Stimulated activated CD4-positive, alpha-beta T cell treated with anti-CD3 and anti-CD28 coated beads, TNF-alpha, amount 100 ng/mL, for 24 hours (primary cell): ENCODE measurements at places on chromosomes 7 and 10.

DNA sequence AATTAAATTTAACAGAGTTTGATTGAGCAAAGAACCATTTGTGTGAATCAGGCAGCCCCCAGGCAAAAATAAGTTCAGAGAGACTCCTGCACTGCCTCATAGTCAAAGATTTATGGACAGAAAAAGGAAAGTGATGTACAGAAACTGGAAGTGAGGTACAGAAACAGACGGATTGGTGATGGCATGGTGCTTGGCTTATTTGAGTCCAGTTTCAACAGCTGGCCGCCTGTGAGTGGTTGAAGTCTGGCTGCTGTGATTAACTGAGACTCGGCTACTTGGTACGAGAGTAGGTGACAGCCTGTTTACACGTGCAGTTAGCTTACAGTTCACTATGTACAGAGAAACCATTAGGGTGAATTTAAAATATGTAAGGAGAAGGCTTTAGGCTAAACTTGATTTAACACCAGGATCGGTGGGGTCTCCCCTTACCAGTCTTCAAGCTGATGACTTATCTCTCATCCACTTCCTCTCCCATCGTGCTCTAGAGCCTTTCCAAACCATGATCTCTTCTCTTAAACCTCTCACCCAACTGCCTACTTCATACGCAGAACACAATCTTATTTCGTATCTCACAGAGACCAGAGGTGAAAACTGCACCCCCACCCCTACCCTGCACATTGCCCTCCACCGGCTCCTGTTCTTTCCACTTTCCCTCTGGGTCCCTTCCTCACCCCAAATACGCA is 5.0 kb upstream of the MSMB start:
- no peak for DNase-seq

DNA sequence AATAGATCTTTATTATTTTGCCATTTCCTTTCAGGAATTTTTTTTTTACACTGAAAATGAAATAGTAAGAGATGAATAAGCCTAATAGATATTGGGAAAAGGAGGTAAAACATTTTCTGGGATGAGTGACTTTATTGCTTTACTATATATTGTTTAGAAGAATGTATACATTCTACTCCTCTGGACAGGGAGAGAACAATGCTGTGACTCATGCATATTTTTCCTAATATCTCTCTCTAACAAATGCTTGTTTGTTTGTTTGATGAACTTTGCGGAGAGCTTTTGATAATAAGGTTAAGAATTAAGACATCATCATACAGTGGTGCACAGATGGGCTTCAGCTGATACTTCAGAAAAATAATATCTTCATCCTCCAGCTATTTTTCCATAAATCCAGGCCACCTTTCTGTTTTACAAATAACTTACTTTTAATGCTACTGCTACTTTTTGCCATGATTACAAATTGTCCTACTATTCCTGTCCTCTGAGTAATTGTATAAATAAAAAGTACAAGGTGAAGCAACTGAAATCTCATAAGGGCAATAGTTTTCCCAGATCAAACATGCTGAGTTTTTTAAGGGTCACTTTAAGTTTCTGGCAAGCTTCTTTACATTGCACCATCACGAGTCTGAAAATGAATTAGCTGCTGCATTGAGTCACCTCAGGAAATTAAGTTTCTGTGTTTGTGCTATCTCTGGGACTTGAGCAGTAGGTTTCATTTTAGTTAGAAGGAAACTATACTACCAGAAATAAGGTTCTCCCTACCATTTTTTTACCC is 207.3 kb upstream of the POT1 start:
- no peak for DNase-seq

GRCh38 chr7:64630496-64630895 is 35.4 kb upstream of the ZNF107 start:
- no peak for DNase-seq

DNA sequence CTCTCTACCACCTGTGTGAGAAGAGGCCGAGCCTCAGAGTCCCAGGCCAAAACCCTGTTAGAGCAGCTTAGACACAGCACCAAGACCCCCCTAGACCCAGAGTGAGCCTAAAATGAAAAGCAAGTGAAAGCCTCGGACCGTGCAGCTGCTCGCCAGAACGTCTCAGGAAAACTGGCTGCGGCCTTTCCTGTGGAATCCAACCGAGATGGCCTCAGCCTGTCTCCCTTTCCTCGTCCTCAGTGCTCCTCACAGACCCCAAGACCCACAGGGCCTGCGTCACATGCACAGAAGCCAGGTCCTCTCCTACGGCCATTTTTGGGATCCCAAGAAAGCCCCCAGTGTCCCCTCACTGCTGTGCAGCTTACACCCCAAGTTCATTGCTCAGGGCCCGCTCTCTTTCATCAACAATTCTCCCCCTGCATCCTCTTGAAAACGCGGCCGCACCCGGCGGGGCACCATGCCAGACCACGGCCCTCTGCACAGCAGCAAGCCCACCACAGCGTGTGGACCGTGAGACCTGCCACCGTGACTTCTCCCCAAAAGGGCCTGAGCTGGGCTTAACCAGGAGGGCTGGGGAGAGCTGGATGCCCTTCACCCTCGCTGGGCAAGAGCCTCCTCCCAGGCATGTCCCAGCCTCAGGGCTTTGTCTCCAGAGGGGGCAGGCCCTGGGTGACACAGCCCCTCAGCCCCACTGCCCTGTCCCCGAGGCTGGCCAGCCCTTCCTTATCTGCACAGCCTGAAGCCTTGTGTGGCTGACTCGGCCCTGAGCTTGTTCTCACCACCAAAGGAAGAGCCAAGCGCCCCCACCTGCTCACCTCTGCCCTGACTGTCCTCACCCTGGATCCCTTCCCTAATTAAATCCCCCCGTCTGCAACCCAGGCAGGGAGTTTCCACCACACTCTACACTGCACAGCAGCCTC is 142.9 kb downstream of the PTPRN2 start:
- no peak for DNase-seq

GRCh38 chr7:45389073-45389872 is 184.9 kb upstream of the ADCY1 start:
- DNase-seq: no peak

DNA sequence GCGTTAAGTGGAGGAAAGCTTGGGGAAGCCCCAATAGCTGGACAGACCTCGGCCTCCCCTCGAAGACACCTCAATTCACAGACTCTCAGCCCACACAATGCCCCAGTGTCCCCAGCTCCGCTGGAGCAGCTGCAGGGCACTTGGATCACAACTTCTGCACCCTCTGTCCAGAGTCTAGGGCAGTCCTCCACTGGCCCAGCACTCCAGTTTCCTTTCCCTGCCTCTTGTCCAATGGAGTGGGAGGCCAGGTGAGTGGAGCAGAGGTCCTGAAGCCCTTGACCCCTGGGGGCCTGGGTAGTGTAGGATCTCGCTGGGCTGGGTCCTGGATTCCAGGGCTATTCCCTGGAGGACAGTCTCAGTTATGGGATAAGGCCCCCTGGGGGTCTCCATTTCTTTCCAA is 11.9 kb downstream of the SFRP5 start:
- no peak for DNase-seq

GRCh38 chr7:70717553-70718329 is 414.2 kb upstream of the GALNT17 start:
- no peak for DNase-seq

DNA sequence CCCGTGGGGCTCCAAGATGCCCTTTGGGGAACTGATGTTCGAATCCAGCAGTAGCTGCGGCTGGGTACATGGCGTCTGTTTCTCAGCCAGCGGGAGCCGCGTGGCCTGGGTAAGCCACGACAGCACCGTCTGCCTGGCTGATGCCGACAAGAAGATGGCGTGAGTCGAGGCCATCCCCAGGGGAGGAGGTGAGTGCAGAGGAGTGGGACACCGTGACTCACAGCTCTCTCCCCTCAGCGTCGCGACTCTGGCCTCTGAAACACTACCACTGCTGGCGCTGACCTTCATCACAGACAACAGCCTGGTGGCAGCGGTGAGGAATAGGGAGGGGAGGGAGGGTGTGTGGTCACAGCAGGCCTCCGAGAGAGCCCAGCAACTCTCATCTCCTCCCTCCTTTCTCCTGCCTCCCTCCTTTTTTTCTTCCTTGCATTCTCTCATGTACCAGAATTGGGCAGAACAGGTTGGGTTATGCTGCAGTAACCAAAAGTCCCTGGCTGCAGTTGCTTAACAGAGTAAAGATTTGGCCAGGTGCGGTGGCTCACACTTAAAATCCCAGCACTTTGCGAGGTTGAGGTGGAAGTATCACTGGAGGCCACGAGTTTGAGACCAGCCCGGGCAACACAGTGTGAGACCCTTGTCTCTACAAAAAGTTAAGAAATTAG is 16.5 kb downstream of the ARPC1B start:
- no peak for DNase-seq

DNA sequence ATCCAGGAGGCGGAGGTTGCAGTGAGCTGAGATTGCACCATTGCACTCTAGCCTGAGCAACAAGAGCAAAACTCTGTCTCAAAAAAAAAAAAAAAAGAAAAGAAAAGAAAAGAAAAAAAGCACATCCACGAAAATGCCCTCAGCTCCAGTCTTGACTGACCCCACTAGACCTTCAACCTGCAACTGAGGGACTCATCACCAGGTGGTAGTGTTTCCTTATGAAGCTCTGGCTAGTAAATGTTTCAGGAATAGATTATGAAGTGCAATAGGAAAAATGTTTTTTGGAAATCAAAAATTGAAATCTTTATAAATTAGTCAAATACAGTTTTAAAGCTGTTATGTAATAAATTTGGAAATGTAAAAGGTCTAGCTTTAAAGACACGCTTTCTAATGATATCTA is 22.4 kb downstream of the TLL2 start:
- DNase-seq: no peak

GRCh38 chr7:55132890-55133551 is 114.2 kb downstream of the EGFR start:
- DNase-seq: peak; percentile 1

GRCh38 chr7:112996331-112996871 is 90.2 kb downstream of the GPR85 start:
- DNase-seq: no peak

GRCh38 chr10:79930267-79930666 is 18.6 kb downstream of the SFTPD start:
- no peak for DNase-seq

- DNase-seq: no peak
These were observed 132.6 kb downstream of the ST7 start for GRCh38 chr7:117085769-117086463.

DNA sequence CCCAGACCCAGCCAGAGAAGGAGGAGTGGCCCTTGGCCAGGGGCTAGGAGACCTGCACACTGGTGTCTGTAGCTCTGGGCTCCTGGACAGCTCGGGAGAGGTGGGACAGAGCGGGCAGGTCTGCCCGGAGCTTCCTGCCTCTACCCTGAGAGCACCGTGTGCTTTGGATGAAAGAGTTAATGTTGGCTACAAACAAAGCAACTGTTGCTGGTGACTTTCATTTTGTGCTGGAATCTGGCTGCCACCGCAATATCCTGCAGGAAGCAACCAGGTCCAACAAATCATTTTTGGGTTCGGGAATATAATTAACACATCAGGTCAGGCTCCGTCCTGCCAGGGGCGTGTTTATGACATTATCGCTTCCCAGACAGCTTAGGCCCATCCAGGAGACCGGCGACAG is 441.8 kb upstream of the MKI67 start:
- DNase-seq: no peak

GRCh38 chr7:49773218-49773935 is at the start of gene VWC2:
TSS of gene VWC2 (plus strand) at chr7:49773638. CDS start at chr7:49775436, 1,798 bp downstream.
- DNase-seq: no peak

- DNase-seq: peak; percentile 52
These were observed 43.4 kb downstream of the LDB3 start for GRCh38 chr10:86711513-86712316.

DNA sequence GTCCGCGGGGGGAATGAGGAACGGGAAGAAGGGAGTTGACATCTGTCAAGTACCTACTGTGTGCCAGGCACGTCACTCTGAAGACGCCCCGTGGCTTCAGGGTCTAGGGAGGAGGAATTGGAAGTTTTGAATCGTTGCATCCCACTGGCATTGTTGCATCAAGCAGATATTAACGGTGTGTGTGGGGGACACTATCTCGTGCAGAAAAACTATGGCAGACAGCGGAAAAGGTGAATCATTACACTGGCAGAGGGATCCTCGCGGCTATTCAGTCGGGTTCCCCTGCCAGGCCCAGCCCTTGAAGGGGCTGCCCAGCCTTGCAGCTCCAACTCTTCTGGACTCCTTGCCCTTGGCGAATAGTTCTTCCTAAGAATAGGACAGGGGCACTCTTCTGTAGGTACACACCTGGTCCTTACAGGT is 1.0 kb upstream of the KIAA1549 start:
- no peak for DNase-seq

GRCh38 chr7:40866601-40867000 is 731.8 kb downstream of the SUGCT start:
- no peak for DNase-seq

GRCh38 chr7:121604627-121605316 is 208.7 kb upstream of the FAM3C start:
- DNase-seq: no peak

GRCh38 chr10:100637785-100638184 is 102.0 kb downstream of the HIF1AN start:
- DNase-seq: no peak

- DNase-seq: no peak
These were observed 28.7 kb downstream of the ARMH3 start for GRCh38 chr10:102027261-102027660.

DNA sequence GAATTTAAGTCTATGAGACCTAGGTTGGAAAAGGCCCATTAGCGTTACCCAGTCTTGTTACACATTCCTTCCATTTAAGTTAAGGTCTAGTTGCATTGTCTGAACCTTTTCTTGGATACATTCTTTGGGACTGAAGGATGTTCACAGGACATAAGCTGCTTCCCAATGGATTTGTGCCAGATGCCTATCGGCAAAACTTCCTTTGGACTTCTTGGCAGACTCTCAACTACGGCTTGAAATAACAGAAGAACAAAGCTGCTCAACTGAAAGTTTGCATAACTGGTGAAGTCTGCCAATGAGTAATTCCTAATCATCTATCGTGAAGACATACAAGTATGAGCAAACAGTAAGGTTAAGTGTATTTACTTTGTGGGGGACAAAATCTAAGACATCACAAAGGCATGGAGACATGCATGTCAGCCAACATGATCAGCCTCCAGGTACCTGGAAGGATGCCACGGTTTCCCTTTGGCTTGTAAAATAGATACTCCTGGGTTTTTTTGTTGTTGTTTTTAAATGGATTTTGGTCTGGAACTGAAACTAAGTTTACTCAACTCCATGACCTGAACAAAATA is 35.4 kb downstream of the MALSU1 start:
- no peak for DNase-seq

DNA sequence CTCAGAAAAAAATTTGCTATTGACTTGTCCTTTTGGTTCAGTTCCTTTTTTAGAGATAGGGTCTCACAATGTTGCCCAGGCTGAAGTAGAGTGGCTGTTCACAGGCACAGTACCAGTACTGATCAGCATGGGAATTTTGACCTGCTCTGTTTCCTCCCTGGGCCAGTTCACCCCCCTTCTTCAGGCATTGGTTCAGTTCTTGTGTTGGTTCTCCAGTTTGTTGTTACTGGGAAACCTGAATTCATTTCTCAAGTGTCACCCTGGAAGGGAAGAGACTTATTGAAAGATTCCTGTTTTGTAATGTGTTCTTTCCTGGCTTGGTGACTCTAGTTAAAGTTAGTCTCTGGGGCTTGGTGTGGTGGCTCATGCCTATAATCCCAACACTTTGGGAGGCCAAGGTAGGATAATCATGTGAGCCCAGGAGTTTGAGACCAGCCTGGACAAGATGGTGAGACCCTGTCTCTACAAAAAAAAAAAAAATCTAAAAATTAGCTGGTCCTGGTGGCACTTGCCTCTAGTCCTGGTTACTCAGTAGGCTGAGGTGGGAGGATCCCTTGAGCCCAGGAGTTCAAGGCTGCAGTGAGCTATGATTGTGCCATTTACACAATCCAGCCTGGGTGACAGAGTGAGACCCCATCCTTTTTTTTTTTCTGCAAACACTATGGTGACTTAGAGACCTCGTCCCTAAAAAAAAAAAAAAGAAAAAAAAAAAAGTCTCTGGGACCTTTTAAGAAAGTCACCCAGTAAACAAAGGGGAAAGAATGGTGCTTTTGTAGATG is 52.7 kb downstream of the CNNM2 start:
- no peak for DNase-seq
